ENCODE measurements at places on chromosomes 12 and 14.
A peak's percentile ranks its signal among the peaks of the same experiment; 100 is the strongest.

- peak; percentile 22 for DNase-seq
Measured at GRCh38 chr12:122834921-122835749, at the start of gene HIP1R. TSS of gene HIP1R (plus strand) at chr12:122835457. CDS start at chr12:122835551, 94 bp downstream.

DNA sequence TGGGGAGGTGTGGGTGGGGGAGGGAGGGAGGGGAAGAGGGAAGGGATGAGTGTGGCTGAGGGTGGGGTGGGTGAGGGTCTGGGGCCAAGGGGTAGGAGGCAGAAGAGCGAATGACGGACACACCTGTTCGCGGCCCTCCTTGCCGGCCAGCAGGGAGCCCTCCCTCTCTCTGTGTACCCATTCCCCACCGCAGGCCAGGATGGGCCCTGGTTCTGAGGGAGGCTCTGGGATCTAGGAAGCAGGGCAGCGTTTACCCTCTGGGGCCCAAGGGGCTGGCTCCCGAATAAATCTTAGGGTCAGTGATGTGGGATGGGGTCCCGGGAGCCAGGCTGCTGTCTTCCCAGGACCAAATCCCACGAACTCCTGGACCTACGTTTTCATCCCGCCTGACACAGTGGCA lies 46.0 kb upstream of the ESRRB start:
- no peak for DNase-seq

- DNase-seq, result no peak
Measured at GRCh38 chr14:47833011-47833410, 157.6 kb upstream of the MDGA2 start.

GRCh38 chr12:123532808-123533649 lies 490 bp downstream of the RILPL1 start:
- no peak for DNase-seq

Data from stimulated activated CD8-positive, alpha-beta memory T cell treated with anti-CD3 and anti-CD28 coated beads, Interleukin-7, amount 100 ng/mL, for 1 hour (primary cell).